Memory B cell (primary cell): ENCODE measurements at places on chromosomes 3 and 15.

- no peak for DNase-seq
These were observed at the start of gene GPR15 for GRCh38 chr3:98531622-98532274. Gene GPR15 (plus strand): TSS chr3:98531978. CDS start chr3:98532034, 56 bp downstream.

DNA sequence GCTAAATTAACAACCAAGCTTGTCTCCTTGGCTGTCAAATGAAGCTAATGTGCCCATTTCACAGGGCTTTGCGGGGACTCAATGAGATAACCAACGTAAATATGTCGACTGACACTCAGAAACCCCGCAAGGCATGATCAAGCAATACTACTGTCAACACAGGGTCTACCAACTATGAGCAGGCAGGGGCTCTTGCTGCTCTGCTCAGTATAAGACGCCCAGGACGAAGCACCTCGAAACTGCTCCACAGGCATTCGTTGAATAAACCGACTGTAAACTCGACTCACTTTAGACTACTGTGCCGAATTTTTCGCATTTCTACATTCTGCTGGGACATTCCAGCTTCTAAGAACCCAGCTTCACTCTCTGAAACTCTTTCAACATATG, 55.0 kb downstream of the FEZF2 start:
- DNase-seq = no peak

DNA sequence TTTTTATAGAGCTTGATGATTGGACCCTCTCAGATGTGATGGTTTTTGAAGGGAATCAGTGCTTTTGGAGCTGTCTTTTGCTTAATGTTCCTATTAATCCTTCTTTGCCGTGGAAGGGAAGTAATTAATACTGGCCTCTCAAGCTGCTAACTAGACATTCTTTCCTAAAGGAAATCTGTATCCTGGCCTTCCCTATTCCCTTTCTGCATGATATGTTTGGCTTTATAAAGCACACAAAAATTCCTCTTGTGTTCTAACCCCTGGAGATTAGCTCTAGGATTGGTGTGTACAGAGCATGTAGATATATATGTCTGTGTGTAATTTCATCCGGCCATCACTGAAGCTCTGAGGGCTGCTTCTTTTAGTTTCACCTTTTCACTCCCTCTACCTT, 6.9 kb downstream of the ATXN7 start:
- no peak for DNase-seq

- no peak for DNase-seq
These were observed 217.8 kb downstream of the SHQ1 start for GRCh38 chr3:72630327-72630968.

- no peak for DNase-seq
These were observed 30.9 kb downstream of the MAP6D1 start for GRCh38 chr3:183794452-183794851.

- DNase-seq = no peak
These were observed 103.8 kb upstream of the TJP1 start for GRCh38 chr15:29926083-29926388.

- no peak for DNase-seq
These were observed 1.3 kb downstream of the ELL3 start for GRCh38 chr15:43775411-43775965.

- DNase-seq = no peak
These were observed 4.2 kb downstream of the LRRC2 start for GRCh38 chr3:46561951-46562350.

DNA sequence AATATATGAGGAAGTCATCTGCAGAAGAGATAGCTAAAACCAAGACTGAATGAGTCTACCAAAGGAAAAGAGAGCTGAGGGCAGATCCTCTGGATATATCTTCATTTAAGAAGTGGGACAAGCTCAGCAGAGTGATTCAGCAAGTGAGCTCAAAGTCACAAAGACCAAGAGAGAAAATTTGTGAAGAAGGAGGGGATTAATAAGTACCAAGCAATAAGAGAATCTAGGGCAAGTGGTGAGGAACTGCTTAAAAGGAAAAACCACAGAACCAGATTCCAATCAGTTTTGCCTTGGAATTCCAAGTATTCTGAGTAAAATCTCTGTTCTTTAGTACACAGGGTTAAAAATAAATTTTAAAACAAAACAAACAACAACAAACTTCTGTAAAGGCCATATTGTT, 3.6 kb downstream of the EHHADH start:
- DNase-seq = no peak

- no peak for DNase-seq
These were observed 38.4 kb downstream of the MEIS2 start for GRCh38 chr15:37061996-37062395.

- no peak for DNase-seq
These were observed 241.6 kb upstream of the COL8A1 start for GRCh38 chr3:99396651-99397275.

DNA sequence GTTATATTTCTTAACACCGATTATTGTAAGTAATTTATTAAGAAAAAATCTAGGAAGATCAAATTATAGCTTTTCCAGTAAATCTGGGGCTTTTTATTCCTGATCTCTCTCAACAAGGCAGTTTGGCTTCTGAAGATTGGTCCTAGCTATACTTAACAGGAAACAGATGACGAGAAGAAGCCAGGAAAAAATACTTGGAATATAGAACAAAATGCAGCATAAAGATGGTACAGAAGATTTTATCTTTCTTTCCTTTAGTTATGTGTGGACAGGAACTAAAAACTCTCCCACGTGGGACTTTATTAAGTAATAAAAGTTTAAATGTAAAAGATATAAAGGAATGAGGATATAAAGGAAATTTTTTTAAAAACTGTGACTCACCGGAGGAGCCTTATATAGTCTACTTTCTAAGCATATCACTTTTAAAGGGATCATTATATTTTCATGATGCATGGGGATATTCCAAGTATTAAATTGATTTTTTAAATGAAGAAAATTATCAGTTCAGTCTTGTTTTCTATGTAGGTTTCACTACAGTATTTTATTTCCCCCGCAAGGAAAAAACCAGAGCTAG, 8.2 kb downstream of the B3GNT5 start:
- no peak for DNase-seq

GRCh38 chr3:174270841-174271240, 588.3 kb upstream of the NAALADL2 start:
- no peak for DNase-seq

GRCh38 chr15:52301265-52301847, 5.8 kb upstream of the MYO5C start:
- DNase-seq = no peak

DNA sequence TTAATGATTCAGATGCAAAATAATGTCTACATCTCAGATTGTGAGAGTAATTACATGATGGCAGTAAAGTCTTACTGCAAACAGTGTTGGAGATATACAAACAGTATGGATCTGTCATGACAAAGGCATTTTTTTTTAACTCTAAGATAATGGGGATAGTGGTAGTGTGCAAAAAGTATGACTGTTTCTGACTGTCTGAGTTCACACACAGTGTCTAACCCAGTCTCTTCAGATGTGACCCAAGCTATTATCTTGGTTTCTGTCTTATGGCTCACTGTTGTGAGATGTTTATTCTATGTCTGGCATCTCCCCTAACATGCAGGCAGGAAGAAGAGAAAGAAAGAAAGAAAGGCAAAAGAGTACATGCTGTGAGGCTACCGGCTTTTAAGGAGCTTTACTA, 17.0 kb downstream of the RPL39L start:
- no peak for DNase-seq

DNA sequence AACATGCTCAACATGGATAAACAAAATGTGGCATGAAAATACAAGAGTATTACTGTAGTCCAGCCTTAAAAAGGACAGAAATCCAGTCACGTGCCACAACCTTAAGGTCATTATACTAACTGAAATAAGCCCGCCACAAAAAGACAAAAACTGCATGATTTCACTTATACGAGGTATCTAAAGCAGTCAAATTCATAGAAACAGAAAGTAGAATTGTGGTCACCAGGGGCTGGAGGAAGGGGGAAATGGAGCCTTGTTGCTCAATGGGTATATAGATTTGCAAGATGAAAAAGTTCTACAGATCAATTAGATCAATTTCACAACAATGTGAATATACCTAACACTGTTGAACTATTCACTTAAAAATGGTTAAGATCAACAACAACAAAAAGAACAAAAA, 7.4 kb downstream of the GLB1 start:
- no peak for DNase-seq

GRCh38 chr3:187082758-187083375, 56.4 kb downstream of the RPL39L start:
- DNase-seq = no peak

DNA sequence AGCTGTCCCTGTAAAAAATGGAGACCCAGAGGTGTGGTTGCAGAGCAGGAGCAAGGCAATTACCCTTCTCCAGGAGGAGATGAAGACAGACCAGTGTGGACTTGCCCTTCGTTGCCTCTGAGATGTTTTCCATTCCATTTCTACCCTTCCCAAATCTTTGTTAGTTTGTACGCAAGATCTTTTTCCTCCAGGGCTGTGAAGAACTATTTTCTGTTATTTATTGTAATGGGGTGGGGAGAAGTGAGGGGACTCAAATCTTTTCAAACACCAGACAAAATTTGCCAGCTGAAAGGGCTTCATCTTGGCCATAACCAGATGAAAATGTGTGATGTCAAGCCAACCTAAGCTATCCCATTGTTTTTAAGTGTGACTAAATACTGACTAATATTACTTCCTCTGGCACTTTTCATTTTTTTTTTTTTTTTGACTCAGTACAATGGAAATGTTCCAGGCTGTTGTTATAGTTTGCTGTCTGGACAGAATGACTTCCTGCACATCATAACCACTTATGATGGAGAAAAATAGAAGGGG, 271.3 kb upstream of the TPRG1 start:
- DNase-seq = no peak

- no peak for DNase-seq
These were observed 20.0 kb upstream of the IREB2 start for GRCh38 chr15:78417754-78418630.

GRCh38 chr3:100562224-100562857, 47.1 kb upstream of the ADGRG7 start:
- no peak for DNase-seq

GRCh38 chr3:20110826-20111225, 70.6 kb downstream of the KAT2B start:
- no peak for DNase-seq

GRCh38 chr3:188257384-188258026, 103.5 kb downstream of the LPP start:
- no peak for DNase-seq

GRCh38 chr3:194804796-194805195, 119.1 kb downstream of the FAM43A start:
- DNase-seq = no peak

DNA sequence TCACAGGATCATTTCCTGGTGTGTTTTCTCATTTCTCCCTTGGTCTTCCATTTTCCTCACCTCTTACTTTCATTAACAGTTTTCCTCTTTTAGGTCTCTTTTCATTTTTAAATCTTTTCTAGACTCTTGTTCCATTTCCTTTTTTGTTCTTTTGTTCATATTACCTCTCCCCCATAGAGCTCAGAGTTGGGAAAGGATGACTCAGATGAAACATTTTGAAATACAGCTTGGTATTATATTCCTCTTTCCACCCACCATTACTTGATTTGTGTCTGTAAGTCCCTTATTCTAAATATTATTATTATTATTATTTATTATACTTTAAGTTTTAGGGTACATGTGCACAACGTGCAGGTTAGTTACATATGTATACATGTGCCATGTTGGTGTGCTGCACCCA, 153.1 kb downstream of the VGLL3 start:
- no peak for DNase-seq

DNA sequence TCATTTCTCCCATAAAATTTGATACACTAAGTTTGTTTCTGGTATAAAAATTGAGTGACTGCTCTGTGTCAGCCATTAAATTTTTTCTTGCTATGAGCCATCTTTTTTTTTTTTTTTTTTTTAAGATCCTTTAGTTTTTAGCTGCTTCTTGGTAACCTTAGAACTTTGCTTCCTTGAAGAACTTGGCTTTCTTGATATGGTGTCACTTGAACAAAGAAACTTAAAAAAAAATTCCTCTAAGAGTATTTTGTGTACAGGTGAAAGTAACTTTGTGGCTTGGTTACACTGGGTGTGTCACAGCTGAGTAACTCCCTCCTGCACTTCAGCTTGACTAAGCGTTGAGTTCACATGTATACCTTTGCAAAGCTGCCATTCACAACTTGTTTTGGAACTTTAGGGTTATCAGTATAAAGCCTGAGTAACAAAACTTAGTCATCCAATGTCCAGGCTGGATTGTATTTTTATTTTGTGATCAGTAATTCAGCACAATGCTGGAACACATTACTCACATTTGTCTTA, 6.5 kb downstream of the CHD2 start:
- no peak for DNase-seq

DNA sequence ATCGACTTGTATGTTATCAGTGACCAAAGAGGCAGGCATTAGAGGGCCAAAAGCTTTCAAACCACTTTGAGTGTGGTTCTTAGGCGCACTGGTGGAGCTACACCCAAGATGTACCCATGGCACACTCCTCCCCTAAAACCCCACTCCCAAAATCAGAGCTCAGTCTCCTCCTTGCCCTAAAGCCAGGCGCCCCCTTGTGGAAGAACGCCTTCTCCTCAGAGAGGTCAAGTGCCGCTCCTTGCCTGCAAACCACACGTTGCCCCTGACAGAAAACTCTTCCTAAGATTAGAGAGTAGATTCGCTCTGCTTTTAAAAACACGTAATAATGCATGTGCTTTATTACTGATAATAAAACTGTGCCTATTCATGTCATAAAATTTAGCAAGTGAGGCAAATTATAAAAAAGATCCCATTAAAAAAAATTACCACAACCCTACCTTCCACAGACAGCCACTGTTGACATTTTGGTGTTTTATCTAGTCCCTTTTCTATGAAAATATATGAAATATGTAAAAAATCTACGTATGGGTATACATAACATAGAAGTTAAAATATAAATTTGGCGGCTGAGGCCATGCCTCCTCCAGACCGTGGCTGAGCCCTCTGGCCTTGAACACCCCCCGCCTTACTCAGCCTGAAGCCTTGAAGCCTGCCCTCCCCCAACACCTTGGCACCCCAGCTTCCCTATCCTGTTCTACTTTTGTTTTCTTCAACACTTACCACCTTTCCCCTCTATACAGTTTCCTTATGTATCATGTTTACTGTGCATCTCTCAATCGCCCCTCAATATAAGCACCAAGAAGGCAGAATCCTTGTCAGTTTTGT, 33.5 kb downstream of the BCL2L10 start:
- peak; percentile 78 for DNase-seq

DNA sequence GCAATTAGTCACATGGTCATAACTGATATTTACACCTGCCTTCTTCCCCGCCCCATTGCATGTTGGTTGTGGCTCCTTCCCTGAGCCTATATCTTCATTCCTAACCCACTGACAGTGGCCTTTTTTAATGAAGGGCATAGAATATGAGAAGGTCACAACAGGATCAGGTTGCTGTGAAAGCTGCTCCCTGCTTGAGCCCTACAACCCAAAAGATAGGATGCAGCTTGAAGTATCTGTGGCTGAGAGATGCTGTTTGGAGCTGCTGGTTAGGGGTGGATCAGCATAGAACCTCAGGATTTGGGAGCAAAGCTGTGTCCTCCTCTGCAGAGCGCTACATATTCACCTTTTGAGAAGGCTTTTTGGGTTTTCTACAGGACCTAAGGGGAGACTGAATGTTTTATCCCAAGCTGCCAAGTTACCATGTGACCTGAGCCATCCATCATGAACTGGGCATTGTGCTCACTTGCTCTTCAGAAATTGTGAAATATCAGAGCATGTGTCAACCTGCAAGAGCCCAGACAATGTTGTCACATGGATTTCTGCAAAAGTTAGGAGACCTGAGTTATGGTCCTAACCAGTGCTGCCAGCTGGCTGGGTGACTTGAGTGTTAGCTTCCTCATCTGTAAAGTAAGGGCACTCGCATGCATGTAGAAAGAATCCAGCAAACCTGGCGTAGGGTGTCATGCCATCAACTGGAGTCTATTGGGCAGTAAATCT, 49.8 kb upstream of the ARL8B start:
- no peak for DNase-seq
